ENCODE measurements at places on chromosomes 16 and 17.

DNA sequence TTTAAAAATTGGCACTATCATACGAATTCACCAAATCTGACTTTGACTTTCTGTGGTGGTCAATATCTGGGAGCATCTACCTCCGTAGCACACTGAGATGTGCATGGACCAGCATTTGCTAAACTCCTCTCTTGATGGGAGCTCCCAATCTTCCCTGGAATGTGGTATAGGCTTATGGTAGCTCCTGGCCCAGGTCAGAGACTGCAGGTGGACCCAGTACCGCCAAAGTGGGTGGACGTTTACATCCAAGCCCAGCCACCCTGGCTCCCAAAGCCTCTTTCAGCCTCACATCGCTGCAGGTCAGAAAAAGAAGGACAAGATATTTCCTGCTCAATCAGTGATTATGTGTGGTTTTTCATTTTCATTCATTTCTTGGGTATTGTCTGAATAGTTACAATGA lies 43.1 kb upstream of the NKD1 start:
- DNase-seq = no peak

GRCh38 chr16:77171745-77172635 lies 19.0 kb upstream of the MON1B start:
- DNase-seq = peak; percentile 35

- no peak for DNase-seq
Observed at GRCh38 chr16:46736695-46737094, 11.4 kb downstream of the MYLK3 start.

- DNase-seq = no peak
Observed at GRCh38 chr17:29138971-29139691, 41.1 kb downstream of the MYO18A start.

DNA sequence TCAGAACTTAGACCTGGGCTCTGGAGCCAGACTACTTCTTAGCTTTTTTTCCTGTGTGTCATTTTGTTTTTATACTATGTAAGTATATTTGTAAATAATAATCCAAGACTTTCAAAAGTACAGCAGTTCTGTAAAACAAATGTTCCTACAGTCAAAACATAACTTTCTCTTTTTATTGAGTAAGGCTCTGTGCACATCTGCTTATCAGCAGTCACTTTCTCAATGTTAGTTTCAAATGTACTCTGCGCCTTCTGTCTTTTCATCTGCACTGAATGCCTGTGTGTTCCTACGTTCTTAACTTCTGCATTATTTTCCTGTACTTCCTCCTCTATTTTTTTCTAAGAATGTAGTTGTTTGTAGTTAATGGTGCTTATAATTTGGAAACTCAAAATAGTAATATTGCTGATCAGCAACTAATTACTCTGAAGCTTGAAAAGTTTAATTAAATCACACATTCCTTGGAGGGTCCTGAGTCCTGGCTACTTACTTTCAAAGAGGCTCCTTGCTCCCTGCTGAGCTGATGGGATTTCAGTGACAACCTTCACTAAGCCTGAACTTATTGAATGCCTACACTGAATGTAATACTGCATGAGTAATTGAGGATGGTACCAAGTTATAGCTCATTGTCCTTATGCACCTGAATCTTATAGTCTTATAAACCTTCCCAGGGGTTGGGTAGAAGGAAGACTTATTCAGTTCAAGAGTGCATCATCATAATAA lies 329.9 kb downstream of the KCNJ2 start:
- no peak for DNase-seq

- DNase-seq = no peak
Observed at GRCh38 chr17:74642995-74643394, 19.5 kb upstream of the CD300E start.

GRCh38 chr17:39867084-39867879 lies 720 bp upstream of the ZPBP2 start:
- DNase-seq = no peak

GRCh38 chr16:50665128-50665878 lies 15.8 kb downstream of the SNX20 start:
- peak; percentile 13 for DNase-seq

- peak; percentile 47 for DNase-seq
Observed at GRCh38 chr17:32253117-32253611, 12.5 kb upstream of the RHBDL3 start.

GRCh38 chr16:49742428-49743202 lies 113.3 kb downstream of the ZNF423 start:
- no peak for DNase-seq

DNA sequence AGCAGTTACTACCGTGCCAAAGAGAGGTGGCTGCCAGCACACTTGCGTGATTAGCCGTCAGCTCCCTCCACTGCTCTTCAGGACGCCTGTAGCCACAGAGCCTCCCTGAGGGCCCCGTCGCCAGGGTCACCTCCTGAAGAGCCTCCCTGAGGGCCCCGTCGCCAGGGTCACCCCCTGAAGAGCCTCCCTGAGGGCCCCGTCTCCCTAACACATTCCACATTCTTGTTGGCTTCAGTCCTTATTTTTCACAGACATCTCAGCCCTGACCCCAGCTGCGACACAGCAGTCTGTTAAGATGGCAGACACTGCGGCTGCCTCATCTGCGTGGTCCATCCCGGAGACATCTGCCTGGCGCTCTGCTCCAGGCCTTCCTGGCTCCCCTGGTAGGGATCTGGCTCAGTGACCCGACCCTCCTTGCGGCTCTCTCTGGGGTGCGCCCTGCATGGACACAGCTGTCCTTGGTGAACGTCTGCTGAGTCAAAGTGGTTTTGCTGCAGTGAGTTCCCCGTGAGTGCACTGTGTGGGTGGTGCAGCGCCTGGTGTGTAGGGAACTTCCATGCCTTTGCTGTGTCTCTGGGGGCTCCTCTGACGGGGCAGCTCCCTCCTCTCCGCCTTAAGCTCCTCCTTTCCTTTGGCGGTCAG lies 11.4 kb downstream of the ACSF3 start:
- no peak for DNase-seq

DNA sequence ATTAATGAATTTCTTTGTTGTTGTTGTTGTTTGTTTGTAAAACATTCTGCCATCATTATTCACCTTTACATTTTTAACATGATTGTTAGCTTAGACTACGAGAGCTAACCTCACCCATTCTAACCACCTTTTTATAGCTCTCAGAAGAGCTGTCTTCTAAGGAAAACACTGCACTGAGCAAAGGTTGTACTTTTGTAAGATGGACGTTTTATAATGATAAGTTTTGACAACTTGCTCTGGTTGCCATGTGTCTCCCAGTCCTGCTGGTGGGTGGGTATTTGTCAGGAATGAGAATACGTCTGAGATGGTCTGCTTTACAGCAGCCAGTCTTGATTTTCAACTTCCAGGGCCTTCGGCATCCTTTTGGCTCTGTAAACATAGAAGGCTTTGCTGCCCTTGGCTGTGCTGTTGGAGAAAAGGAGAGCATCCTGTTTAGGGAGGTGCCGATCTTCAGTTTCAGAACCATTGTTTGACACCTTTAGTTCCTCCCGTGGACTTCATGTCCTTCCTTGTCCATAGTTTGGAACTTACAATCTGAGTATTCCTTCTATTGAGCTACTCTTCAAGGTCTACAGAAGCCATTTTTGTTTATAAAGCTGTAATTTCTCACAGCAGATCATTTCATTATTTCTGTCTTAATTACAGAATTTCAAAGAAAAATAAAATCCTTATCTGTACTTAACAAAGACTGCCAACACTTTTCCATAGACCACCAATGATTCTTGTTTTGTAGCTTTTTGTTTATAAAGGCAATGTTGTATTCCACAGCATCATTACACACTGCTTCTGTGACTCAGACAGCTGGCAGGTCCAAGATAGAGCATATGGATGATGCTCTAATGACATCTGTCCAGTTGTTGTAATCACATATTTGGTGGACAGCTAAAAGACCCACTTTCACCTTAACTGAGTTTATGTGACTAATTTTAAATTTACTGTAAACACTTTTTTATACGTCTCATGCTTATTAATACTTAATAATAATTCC lies 270.1 kb upstream of the TBX2 start:
- DNase-seq = no peak
